ENCODE measurements at places on chromosomes 5 and 9.
A peak's percentile ranks its signal among the peaks of the same experiment; 100 is the strongest.

GRCh38 chr9:3290231-3290840, 235.5 kb downstream of the RFX3 start:
- no peak overlapping the region for H3K27ac ChIP-seq
- peaks cover 4% of the 10 kb centered on the region for H3K36me3 ChIP-seq
- H3K4me1 ChIP-seq, result no peaks in the 10 kb centered on the region
- no peak overlapping the region for H3K4me3 ChIP-seq
- no peak for DNase-seq
- no peaks in the 10 kb centered on the region for H3K27me3 ChIP-seq

DNA sequence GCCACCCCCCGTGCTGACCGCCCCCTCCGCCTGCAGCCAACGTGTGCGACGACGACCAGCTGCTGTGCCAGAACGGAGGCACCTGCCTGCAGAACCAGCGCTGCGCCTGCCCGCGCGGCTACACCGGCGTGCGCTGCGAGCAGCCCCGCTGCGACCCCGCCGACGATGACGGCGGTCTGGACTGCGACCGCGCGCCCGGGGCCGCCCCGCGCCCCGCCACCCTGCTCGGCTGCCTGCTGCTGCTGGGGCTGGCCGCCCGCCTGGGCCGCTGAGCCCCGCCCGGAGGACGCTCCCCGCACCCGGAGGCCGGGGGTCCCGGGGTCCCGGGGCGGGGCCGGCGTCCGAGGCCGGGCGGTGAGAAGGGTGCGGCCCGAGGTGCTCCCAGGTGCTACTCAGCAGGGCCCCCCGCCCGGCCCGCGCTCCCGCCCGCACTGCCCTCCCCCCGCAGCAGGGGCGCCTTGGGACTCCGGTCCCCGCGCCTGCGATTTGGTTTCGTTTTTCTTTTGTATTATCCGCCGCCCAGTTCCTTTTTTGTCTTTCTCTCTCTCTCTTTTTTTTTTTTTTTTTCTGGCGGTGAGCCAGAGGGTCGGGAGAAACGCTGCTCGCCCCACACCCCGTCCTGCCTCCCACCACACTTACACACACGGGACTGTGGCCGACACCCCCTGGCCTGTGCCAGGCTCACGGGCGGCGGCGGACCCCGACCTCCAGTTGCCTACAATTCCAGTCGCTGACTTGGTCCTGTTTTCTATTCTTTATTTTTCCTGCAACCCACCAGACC, 80.2 kb downstream of the NTNG2 start:
- H3K4me1 ChIP-seq, result no peaks in the 10 kb centered on the region
- peak; percentile 44 for DNase-seq
- H3K27me3 ChIP-seq, result no peaks in the 10 kb centered on the region
- H3K36me3 ChIP-seq, result no peaks in the 10 kb centered on the region
- peak overlapping the region; percentile 74 for H3K4me3 ChIP-seq
- no peak overlapping the region for H3K27ac ChIP-seq

GRCh38 chr5:72472031-72472430, 35.2 kb downstream of the ZNF366 start:
- no peaks in the 10 kb centered on the region for H3K36me3 ChIP-seq
- DNase-seq, result no peak
- no peak overlapping the region for H3K4me3 ChIP-seq
- H3K27ac ChIP-seq, result no peak overlapping the region

GRCh38 chr5:117195076-117195475, 620.5 kb upstream of the SEMA6A start:
- H3K4me1 ChIP-seq, result no peaks in the 10 kb centered on the region
- no peak overlapping the region for H3K4me3 ChIP-seq
- H3K36me3 ChIP-seq, result no peaks in the 10 kb centered on the region
- no peak overlapping the region for H3K27ac ChIP-seq
- DNase-seq, result no peak
- H3K27me3 ChIP-seq, result no peaks in the 10 kb centered on the region

- no peak for DNase-seq
- no peaks in the 10 kb centered on the region for H3K27me3 ChIP-seq
- no peaks in the 10 kb centered on the region for H3K36me3 ChIP-seq
- no peak overlapping the region for H3K4me3 ChIP-seq
- no peak overlapping the region for H3K27ac ChIP-seq
These were observed 1853.8 kb downstream of the EFNA5 start for GRCh38 chr5:105816961-105817360.

- DNase-seq, result no peak
- no peak overlapping the region for H3K27ac ChIP-seq
- peaks cover 1% of the 10 kb centered on the region for H3K36me3 ChIP-seq
- no peak overlapping the region for H3K4me3 ChIP-seq
- no peaks in the 10 kb centered on the region for H3K27me3 ChIP-seq
These were observed 116.5 kb downstream of the TRPM6 start for GRCh38 chr9:74771262-74771585.

DNA sequence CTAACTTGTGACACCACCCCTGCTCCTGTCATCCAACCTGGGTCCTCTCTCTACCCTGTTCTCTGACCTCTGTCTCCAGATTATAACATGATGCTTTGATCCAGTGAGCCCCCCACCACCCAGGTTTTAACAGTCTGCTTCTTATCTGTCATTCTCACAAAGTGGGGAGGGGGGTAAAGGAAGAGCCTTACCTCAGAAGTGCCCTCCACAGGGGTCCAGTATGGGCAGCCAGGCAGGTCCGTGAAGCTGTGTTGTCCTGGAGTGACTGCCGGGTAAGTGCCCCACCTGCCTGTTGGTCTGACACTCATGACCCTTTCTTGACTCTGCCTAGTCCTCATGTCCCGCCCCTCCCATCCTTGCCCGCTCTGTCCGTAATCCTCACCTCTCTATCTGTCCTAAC, 3.4 kb downstream of the IL11RA start:
- no peaks in the 10 kb centered on the region for H3K27me3 ChIP-seq
- peaks cover 5% of the 10 kb centered on the region for H3K4me1 ChIP-seq

GRCh38 chr9:89642789-89643188, 38.0 kb downstream of the GADD45G start:
- H3K4me3 ChIP-seq, result no peak overlapping the region
- H3K27me3 ChIP-seq, result no peaks in the 10 kb centered on the region
- DNase-seq, result no peak
- H3K27ac ChIP-seq, result no peak overlapping the region

DNA sequence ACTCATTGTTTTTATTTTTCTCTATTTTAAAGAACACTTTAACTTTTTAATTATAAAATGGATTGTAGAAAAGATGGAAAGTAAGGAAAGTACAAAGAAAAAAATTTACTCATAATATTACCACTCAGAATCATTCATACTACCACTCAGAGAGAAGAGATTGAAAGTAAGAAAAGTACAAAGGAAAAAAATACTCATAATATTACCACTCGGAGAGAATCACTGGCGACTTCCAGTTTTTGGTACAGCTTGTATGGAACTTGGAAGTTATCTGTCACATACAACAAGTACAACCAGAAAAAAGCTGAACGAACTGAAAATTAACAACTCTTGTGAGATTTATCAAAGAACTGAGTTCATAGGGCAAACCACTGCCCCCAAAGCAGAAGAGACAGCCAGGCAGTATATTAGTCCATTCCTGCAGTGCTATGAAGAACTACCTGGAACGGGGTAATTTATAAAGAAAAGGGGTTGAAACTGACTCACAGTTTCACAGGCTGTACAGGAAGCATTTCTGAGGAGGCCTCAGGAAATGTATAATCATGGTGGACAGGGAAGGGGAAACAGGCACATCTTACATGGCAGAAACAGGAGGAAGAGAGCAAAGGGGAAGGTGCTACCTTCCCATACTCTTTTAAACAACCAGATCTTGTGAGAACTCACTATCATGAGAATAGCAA, 183.9 kb downstream of the SMARCA2 start:
- H3K4me3 ChIP-seq, result no peak overlapping the region
- H3K4me1 ChIP-seq, result no peaks in the 10 kb centered on the region
- peaks cover 7% of the 10 kb centered on the region for H3K36me3 ChIP-seq
- no peak for DNase-seq

DNA sequence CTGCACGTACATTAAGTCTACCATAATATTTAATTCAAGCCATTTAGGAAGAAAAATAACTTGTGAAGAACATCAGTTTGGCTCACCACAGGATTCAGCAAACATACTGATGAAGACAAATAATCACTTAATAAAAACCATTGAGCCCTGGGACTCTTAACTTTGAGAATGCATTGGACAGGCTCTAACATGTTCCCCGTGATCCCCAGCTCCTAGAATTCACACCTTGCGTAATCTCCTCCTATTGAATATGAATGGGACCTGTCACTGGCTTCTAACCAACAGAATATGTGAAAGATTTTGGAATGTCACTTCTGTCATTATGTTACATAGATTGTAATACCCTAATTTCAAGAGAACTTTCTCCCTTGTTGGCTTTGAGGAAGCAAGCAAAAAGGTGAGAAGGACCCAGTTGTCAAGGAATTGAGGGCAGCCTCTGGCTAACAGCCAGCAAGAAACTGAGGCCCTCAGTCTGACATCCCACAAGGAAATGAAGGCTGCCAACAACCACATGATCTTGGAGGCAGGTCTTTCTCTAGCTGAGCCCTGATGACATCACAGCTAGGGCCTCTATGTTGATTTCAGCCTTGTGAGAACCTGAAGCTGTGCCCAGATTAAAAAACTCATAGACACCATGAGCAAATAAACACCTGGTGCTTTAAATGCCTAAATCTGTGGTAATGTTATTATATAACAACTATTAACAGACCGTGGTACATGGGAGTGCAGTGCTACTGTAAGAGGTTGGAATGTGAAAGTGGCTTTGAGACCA, 433.2 kb downstream of the SEMA5A start:
- DNase-seq, result no peak
- no peak overlapping the region for H3K27ac ChIP-seq
- peaks cover 6% of the 10 kb centered on the region for H3K36me3 ChIP-seq
- H3K27me3 ChIP-seq, result no peaks in the 10 kb centered on the region
- H3K4me1 ChIP-seq, result no peaks in the 10 kb centered on the region

DNA sequence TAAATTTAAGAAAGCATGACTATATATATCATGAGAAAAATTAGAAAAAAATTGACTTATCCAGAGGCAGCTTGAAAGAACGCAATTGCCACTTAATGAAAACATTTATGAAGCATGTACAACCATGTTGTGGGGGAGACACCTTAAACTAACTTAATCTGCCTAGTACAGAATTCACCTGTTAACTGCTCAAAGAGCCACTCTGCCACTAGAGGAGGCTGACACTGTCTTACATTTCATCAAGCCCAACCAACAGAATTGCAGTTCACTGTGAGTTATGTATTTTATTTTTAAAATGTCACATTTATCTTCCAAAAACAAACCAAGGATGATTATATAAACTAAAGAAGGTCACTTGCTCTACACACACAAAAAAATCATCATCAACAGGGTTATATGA, 252.9 kb downstream of the MLLT3 start:
- no peak overlapping the region for H3K4me3 ChIP-seq
- H3K4me1 ChIP-seq, result no peaks in the 10 kb centered on the region
- H3K27ac ChIP-seq, result no peak overlapping the region
- DNase-seq, result no peak
- H3K27me3 ChIP-seq, result no peaks in the 10 kb centered on the region
- H3K36me3 ChIP-seq, result no peaks in the 10 kb centered on the region

DNA sequence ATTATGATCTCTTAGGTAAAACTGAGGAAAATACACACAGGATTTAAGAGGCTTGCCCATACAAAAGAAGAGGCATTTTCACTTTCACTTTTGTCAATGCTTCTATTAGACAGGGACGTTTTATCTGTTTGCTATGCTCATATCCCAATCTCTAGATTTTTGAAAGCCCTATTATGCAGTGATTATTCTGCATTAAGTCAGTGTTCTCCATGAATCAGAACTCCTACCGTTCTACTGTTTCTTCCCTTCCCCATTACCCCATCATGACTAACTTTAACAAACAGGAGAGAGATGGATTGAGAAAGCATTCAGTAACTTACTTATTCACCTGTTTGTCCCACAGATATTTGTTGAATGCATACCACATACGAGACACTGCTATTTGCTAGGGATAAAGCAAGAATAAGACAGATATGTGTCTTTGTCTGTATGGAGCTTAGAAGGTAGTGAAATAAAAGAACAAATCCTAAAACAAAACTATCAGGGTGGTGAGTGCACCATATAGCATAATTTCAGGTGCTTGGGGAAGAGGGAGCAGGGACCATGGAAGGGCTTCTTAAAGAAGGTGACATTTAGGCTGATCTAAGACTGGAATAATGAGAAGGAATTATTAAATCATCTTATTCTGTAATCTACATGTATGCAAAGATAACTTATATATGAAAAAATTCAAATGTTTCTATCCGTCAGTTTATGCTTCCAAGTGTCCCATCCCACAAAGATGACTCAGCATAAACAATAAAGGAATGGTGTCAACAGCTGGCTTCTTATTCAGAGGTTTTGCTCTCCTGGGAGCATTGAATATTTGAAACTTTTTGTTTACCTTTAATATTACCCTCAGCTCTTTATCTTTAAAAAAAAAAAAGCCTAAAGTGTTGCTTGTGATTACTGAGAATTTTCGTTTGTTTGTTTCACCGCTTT, 328.1 kb downstream of the HINT1 start:
- peak overlapping the region; percentile 46 for H3K4me3 ChIP-seq
- no peaks in the 10 kb centered on the region for H3K27me3 ChIP-seq
- H3K36me3 ChIP-seq, result no peaks in the 10 kb centered on the region

DNA sequence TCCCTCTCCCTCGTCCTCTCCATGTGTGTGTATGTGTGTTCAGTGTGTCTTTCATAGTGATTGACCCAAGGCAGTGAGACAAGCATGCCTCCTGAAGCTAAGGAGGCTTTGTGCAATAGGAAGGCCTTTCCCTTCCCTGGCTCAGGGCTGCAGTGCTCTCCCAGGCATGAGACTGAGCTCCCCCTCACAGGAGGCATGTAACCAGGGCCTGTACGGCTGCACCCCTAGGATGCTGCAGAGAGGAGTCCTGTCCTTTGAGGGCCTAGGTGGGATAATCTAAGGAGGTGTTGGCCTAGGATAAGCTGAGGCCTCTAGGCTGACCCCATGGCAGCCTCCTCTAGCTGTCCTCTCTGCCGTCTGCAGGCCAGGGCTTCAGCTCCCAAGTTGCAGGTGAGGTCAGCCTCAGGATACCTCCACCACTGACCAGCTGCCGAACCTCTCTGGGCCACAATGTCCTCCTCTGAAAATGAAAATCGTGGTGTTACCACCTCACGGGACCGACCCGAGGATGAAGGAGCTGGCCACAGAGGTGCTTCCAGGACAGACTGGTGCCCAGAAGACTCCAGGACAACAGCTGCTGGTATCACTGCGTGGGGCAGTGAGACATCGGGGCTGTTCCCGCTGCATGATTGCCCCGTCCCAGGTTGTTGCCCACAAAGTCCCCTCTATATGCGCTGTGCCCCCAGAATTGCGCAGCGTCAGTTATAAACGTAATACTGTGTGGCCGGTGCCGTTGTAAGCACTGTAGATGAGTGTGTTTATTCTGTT, 129.6 kb downstream of the BARX1 start:
- no peaks in the 10 kb centered on the region for H3K4me1 ChIP-seq
- DNase-seq, result no peak
- H3K4me3 ChIP-seq, result no peak overlapping the region
- no peaks in the 10 kb centered on the region for H3K36me3 ChIP-seq
- no peak overlapping the region for H3K27ac ChIP-seq

- no peaks in the 10 kb centered on the region for H3K36me3 ChIP-seq
- no peaks in the 10 kb centered on the region for H3K4me1 ChIP-seq
- H3K27me3 ChIP-seq, result no peaks in the 10 kb centered on the region
- H3K27ac ChIP-seq, result no peak overlapping the region
- no peak overlapping the region for H3K4me3 ChIP-seq
These were observed 85.4 kb downstream of the TRIM36 start for GRCh38 chr5:115084246-115084793.

Data from small intestine (tissue), 16 donors.